ENCODE measurements at places on chromosomes 5 and 9.

GRCh38 chr5:35926389-35927051 lies 11.9 kb downstream of the CAPSL start:
- DNase-seq: peak; percentile 73

GRCh38 chr5:55570026-55570425 lies 35.3 kb upstream of the PLPP1 start:
- DNase-seq: peak; percentile 3

- DNase-seq: peak; percentile 36
Observed at GRCh38 chr9:38178237-38178636, 109.2 kb upstream of the SHB start.

DNA sequence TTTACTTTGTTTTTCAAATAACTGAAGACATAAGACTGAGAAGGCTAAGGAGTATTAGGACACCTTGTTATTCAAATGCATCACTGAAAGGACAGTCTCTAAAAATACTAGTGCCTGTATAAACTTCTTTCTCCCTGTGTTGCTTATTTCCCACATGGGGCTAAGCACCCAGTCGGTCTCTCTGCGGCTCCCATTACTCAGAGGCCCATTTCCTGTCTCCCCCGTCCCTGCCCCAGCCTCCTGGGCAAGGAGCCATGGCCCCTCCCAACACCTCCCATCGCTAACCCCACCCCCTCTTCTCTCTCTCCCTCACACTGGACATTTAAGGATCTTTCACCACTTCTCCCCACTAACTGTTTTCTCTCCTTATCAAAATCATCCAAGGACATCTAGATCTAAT lies 81.9 kb downstream of the EBF1 start:
- DNase-seq: peak; percentile 79

All from ELR (cell line).